ENCODE measurements at places on chromosomes 12 and 14. TPM values are rescaled to one million over a fixed set of nuclear protein-coding genes. Genes with fewer than 3 reads are reported as not detected.

DNA sequence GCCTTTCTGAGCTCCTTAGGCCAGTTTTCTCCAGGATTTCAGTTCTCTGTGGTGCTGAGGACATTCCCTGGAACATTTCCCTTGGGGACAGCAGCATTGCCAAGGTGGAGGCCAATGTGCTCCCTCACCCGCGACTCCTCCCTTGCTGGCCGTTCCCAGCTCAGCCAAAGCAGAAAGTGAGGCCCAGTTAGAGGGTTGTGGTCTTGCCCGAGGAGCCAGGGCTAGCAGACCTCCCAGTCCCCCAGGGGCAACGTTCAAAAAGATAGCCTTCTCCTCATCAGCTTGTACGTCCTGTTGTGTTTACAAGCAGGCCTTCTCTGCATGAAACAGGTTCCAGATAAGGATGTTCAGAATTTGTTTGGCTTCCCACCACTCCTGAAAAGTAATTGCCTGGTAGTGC, 78.4 kb downstream of the SSPN start:
- no peak for DNase-seq

GRCh38 chr12:542395-543113, 82.8 kb downstream of the B4GALNT3 start:
- no peak for DNase-seq

GRCh38 chr14:26867171-26867757, 269.4 kb upstream of the NOVA1 start:
- no peak for DNase-seq

GRCh38 chr14:31678421-31679249, 117.4 kb downstream of the NUBPL start:
- no peak for DNase-seq

DNA sequence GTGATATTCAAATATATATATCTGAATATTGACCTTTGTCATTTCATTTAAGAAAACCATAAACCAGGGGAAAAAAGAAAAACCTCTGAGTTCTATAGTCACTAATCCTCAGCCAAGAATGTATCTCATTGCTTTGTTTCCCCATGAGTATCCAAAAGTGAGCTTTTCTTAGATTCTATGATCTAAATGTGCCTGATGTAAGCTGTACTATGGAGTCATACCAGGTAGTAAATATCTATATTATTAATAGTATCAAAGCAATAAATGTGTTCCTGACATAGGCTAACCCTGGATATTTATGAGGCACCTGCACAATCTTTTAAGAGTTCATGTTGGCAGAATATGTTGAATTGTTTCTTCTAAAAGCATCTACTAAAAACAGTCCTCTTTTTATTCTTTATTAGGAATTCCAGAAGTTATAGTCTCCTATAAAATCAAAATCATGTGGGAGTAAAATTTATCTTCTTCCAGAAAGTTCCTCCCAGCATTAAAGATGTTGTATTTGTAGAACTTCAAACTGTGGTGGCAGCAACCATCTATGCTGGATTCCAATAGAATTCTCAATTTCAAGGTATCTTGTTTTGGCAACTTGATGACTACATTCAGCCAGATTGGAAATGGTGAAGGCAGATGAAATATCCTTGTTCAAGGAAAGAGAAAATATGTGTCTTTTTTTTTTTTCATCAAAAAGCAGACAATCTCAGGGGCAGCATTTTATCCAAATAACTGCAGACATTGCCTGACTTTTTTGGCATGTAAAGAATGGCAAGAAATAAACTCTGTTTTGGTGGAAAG, 139.7 kb upstream of the RASSF8 start:
- DNase-seq, result no peak

- DNase-seq, result no peak
Measured at GRCh38 chr14:59246566-59246965, 58.1 kb downstream of the DAAM1 start.

GRCh38 chr14:100816950-100817901, 8.7 kb upstream of the MEG3 start:
- no peak for DNase-seq

GRCh38 chr14:84622357-84622756, 907.6 kb upstream of the FLRT2 start:
- DNase-seq, result no peak

GRCh38 chr14:87349921-87350320, 643.1 kb downstream of the GALC start:
- no peak for DNase-seq

DNA sequence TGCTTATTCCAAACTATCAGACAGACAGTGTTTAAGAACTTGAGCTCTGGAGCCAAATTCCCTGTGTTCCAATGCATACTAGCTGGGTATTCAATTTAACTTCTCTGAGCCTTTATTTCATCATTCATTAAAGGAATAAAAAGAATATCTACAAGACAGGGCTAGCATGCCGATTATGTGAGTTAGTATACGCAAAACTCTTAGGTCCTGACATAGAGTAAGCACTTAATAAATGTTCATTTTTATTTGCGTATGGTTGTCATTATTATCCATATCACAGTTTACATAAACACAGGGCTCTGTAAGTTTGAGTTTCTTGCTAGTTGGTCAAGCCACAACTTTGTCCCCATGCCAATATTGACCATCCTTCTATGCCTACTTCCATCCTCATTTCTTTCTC, 161.5 kb downstream of the NUAK1 start:
- no peak for DNase-seq

DNA sequence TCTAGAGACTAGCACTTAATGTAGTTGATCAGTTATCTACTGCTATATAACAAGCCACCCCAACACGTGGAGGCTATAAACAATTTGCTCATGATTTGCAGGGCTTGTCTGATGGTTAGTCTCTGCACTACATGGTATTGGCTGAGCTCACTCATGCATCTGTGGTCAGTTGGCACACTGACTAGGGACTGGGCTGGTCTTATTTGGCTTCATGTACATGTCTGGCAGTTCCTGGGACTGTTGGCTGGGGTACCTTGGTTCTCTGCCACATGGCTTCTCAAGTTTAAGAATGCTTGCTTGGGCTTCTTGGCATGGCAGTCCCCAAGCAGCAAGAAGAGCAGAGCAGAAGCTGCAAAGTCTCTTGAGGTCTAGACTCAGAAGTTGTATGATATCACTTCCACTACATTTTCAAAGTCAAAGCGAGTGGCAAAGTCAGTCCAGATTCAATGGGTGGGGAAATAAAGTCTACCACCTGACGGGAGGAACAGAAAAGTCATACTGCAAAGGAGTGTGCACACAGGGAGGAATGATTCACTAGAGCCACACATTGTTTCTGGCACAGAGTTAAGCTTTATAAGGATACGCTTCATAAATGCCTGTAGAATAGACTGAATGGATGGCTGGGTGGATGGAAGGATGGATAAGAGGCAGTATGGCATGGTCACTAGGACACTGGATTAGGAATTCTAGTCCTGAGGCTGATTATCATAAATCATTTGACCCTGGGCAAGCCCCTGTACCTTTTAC, 44.8 kb upstream of the PTHLH start:
- DNase-seq, result no peak

DNA sequence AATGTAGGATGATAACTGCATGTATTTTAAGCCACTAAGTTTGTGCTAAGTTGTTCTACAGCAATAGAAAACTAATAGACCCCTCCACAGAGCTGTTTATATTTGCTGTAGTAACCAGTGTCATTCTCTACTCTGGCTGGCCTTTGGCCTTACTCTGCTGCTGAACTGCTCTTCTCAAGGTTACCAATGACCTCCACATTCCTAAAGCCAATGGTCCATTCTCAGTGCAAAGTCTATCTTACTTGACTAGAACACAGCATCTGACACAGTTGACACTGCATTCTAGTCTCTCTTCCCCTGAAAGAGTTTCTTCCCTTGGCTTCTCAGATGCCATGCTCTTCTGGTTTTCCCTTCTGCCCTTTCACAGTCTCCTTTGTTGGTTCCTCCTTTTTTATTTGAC, 154.8 kb upstream of the CRY1 start:
- DNase-seq, result no peak

GRCh38 chr12:54303640-54304039, 2.8 kb upstream of the NFE2 start:
- no peak for DNase-seq

- no peak for DNase-seq
Measured at GRCh38 chr14:74843653-74844052, 32.3 kb downstream of the PROX2 start.

DNA sequence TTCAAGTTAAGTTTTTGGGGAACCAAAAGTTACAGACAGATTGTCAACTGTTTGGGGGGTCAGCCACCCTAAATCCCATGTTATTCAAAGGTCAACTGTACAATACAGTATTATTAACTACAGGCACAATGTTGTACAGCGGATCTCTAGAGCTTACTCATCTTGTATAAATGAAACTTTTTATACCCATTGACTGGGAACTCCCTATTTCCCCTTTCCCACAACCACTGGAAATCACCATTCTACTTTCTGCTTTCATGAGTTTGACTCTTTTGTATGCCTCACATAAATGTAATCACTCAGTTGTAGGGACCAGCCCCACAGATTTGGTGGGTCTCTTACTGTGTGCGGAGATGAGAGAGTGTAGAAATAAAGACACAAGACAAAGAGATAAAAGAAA, 57.8 kb downstream of the SLCO1B3 start:
- DNase-seq, result no peak

DNA sequence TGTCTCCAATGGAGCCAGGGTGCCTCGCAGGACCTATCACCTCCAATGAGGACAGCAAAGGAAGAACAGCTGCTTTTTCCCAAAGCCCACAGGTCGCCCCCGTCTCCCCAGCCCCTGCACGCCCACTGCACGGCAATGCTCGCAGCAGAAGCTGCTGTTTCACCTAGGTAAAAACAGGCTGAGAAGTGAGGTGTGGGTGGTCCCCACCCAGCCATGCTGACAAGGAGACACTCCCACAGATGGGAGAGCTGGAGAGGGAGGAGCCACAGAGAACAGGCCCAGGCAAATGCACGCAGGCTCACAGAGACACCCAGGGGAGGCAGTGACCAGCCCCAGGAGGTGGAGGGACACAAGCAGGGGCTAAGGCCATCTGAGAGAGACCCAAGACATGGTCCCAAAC, 10.4 kb downstream of the CFAP73 start:
- no peak for DNase-seq

DNA sequence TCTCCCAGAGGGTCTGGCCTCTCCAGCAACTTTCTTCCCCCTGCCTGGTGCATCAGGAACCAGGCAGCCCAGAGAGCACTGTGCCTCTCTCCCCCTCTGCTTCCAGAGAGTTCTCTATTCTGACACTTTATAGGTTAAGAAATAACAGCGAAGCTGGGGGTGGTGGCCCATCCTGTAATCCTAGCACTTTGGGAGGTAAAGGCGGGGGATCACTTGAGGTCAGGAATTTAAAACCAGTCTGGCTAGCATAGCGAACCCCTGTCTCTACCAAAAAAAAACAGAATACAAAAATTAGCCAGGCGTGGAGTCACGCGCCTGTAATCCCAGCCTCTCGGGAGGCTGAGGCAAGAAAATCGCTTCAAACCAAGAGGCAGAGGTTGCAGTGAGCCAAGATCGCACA, 58.3 kb downstream of the ESRRB start:
- no peak for DNase-seq

DNA sequence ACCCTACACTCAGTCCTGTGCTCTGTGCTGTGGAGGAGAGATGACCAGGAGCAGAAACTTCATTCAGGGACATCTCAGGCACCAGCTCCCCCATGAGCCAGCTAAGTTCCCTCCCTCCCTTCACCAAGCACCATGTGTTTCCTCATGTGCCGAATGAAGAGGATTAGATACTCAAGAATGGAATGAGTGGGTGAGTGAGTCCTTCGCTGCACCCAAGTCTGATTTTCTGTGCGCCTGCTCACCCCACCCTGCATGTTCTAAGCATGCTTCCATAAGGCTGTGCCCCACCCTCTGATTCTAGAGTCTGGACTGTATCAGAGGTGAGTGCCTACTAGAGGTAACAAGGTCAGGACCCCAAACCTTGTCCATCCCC, 12.1 kb downstream of the SERPINA5 start:
- DNase-seq, result no peak

DNA sequence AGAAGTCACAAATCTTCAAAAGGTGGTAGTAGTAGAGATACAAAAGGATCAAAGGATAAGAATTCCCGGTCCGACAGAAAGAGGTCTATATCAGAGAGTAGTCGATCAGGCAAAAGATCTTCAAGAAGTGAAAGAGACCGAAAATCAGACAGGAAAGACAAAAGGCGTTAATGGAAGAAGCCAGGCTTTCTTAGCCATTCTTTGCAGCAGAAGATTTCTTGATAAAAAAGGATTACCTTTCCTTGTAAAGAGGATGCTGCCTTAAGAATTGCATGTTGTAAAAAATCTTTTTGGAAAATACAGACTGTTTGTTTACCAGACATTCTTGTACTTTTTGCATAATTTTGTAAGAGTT, 6.6 kb downstream of the PNN start:
- DNase-seq, result no peak

- no peak for DNase-seq
Measured at GRCh38 chr12:18810537-18811253, 72.8 kb downstream of the CAPZA3 start.

- DNase-seq, result no peak
Measured at GRCh38 chr12:27541031-27541719, 17.2 kb downstream of the PPFIBP1 start.

DNA sequence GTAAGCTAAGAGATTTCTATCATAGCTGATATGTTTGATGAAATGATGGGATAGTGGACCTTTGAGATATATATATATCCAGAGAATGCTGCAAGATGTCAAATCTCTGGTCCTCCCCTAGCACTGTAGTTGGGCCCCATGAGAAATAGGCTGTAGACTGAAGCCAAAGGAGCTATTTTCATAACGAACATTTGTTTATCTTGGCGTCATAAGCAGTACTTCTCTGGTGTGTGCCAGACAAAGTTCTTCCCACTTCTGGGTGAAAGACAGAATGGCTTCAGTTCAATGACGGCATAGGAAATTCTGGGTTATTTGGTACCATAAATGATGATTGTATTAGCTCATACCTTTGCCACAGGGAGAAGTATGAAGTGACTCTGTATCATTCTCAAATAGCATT, 534.3 kb downstream of the SOX5 start:
- DNase-seq, result no peak

- DNase-seq, result no peak
Measured at GRCh38 chr14:92959189-92959531, 36.2 kb downstream of the CHGA start.

GRCh38 chr14:22573804-22574203, 15.2 kb downstream of the DAD1 start:
- DNase-seq, result no peak

GRCh38 chr12:16187660-16188059, 89.8 kb downstream of the SLC15A5 start:
- DNase-seq, result no peak

HOXC12 gene
- not detected for total RNA-seq

TCHP gene
- 12.1 TPM for total RNA-seq

APOF gene
- total RNA-seq, result not detected

IAPP gene
- not detected for total RNA-seq

CLEC1A gene
- under 0.01 TPM for total RNA-seq

PPFIA2 gene
- total RNA-seq, result not detected

FOXN4 gene
- total RNA-seq, result under 0.01 TPM

TAC3 gene
- total RNA-seq, result not detected

POTEM gene
- total RNA-seq, result not detected

CELA1 gene
- not detected for total RNA-seq
